ENCODE measurements at places on chromosomes 11 and 22. TPM values are rescaled to one million over a fixed set of nuclear protein-coding genes. Genes with fewer than 3 reads are reported as not detected.

GRCh38 chr11:119210050-119210449, 3.9 kb downstream of the CBL start:
- no peak for DNase-seq

- no peak for DNase-seq
Observed at GRCh38 chr11:32610797-32611352, 27.2 kb downstream of the EIF3M start.

DNA sequence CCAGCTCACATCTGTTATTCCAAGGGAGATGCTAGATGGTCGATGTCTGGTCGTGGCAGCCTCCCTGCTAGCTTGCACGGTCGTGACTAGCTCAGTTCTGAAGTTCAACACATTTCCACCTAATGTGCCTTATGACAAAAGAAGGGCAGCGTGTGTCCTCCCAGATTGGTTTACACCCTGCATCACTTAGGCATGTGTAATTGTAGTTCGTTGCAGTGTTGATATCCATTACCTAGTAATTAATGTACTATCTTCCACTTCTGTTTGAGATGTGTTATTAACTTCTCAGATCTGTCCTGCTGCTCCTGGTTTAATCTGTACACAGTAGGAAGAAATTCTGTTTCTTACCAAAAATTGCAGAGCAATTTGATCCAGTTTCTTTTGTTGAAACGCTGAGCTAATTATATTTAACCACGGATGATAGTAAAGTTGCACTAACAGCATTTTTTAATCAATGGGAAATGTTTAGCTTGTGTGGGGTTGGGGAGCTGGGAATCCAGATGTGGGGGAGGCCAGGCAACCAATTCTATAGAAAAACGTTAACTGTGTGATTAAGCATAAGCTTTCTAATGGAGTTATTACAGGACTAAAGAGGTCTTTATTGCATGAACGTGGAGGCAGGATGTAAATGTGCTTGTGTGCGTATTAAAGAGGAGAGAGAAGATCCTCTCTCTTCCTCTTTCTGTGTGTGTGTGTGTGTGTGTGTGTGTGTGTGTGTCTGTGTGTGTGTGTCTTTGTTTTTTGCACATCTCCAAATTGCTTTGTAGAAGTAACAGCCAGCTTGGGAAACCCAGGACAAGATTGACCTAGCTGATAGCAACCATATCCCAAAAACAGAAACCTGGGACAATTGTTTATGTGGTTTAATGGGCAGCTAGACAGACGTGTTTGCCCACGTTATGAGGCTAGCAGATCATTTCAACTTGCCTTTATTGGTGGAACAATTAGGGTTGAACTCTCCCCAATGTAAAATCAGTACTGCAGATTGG, 145.7 kb upstream of the TTC12 start:
- DNase-seq = no peak

DNA sequence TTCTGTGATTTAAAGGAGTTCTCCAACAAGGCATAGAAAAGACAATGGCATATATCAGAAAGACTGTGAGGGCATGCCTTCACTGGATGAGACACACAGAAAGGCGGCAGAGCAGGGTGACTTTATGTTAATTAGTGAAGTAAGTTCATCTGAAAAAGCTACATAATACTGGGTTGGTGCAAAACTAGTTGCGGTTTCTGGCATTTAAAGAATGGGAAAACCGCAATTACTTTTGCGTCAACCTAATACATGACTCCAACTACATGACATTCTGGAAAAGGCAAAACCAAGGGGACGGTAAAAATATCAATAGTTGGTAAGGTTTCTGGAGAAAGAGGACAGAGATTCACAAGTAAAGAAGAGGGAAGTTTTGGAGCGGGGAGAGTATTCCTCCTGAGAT, 5.1 kb downstream of the RFPL1 start:
- no peak for DNase-seq

YIF1A gene
- total RNA-seq = 61.1 TPM

OR52A1 gene
- total RNA-seq = not detected

- no peak for DNase-seq
Observed at GRCh38 chr11:42225664-42226063, 766.2 kb upstream of the LRRC4C start.

UPK3A gene
- total RNA-seq = not detected

ST14 gene
- 2.8 TPM for total RNA-seq

DNA sequence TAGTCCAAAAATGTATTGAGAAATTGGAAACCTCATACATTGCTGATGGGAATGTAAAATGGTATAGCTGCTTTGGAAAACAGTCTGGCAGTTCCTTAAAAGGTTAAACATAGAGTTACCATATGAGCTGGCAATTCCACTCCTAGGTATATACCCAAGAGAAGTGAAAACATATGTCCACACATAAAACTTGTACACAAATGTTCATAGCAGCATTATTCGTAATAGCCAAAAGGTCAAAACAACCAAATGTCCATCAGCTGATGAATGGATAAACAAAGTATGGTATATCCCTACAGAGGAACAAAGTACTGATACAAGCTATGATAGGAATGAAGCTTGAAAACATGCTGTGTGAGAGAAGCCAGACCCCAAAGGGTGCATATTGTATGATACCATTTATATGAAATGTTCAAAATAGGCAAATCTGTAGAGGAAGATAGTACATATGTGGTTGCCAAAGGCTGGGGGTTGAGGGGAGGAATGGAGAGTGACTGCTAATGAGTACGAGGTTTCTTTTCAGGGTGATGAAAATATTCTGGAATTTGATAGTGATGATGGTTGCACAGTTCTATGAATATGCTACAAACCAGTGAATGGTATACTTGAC, 85.8 kb downstream of the ZBTB16 start:
- DNase-seq = no peak

GRCh38 chr11:64670975-64671374, 52.0 kb downstream of the NRXN2 start:
- DNase-seq = no peak

GRCh38 chr11:84899134-84899533, 728.0 kb downstream of the DLG2 start:
- no peak for DNase-seq

GRCh38 chr11:67076202-67076601, 19.6 kb downstream of the RHOD start:
- DNase-seq = no peak

GRCh38 chr11:34656062-34656720, 35.3 kb downstream of the EHF start:
- DNase-seq = no peak

DNA sequence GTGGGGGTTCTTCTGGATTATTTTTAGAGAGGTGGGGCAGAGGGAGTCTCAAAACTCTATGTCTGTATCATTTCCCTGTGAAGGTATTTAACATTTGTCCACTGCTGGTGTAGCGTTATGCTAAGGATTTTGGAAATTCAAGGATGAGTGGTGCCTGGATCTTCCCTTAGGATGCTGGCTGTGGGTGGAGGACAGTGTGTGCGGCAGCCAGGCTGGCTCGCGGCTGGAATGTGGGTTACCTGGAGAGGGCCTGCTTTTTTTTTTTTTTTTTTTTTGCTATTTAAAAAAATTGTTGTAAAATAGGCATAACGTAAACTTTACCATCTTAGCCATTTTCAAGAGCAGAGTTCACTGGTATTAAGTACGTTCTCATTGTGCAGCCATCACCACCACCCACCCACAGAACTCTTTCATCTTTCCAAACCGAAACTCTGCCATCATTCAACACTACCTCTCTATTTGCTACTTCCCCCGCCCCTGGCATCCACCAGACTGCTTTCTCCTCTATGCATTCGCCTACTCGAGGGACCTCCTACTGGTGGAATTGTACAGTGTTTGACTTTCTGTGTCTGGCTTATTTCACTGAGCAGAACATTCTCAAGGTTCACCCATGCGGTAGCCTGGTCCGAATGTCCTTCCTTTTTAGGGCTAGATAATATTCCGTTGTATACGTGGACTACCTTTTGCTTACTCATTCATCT, 67.1 kb downstream of the PARVB start:
- DNase-seq = no peak

- no peak for DNase-seq
Observed at GRCh38 chr11:25350899-25351803, 854.3 kb downstream of the LUZP2 start.

DNA sequence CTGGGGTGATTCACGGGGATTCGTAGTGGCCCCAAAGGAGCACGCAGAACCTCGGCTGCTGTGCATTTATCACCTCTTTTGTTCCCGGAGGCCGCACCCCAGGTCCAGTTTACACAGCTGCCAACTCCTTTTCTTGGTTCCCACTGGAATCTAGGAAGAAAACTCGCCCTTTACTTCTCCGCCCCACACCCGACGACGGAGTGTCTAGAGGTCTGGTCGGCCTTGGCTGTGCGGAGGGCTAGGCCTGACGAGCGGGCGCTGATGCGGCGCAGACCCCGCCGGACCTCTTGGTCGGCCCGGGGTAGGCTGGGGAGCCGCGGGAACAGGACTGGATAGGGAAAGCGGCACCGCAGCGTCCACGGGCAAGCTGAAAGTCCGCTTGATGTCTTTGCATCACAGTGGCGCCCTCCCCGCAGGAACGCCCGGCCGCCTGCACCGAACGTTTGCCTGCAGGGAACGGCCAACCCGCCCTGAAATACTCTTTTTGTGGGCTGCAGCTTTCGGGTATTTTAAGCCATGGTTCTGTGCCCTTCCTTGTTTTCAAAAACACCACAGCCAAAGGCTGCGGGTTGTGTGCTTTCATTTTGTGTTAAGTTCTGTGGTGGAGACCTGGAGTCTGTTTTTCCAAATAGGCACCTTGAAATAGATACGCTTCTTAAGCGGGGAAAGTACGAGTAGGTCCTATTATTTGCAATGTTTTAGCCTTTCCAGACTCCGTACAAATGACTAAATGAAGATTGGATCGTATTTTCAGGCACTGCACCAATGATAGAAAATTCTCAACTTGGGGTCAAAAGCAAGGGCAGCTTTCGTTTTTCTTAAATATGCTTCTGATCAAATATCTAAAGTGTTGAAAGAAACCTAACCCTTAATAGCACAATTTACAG, 829 bp upstream of the ZBED5 start:
- DNase-seq = peak; percentile 77

DNA sequence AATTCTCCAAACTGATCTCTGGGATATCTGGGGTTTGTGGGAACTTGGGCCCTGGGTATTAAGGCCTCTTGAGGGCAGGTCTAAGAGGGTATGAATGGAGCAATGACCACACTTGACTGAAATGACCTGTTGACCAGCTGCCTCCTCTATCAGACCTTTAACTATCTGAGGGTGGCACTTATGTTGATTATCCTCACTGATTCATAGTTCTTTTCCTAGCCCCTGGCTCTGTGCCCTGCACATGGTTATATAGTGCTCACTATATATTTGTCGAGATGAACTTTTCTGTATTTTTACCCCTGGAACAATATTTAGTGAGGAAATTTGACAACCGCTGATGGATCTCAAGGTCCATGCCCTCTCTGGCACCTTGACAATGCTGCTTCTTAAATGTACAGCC, 305.5 kb upstream of the PLET1 start:
- no peak for DNase-seq

DNA sequence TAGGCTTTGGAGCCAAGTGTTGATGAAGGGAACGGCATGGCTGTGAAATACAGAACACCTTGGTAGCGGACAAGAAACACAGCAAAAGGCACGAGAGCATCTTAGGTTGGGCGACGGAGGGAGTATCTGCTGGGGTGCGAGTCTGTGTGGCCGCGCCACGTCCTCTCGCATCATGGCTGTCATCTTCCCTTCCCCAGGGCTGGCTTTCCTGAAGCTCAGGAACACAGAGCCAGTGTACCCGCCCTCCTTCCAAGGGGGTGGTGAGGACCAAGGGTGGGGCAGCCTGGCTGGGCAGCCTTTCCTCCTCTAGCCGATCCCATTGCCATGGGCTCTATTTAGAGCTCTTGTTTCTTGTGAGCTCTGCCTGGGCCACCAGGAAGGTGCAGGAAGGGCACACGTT, 154.4 kb downstream of the FEZ1 start:
- DNase-seq = peak; percentile 47

DNA sequence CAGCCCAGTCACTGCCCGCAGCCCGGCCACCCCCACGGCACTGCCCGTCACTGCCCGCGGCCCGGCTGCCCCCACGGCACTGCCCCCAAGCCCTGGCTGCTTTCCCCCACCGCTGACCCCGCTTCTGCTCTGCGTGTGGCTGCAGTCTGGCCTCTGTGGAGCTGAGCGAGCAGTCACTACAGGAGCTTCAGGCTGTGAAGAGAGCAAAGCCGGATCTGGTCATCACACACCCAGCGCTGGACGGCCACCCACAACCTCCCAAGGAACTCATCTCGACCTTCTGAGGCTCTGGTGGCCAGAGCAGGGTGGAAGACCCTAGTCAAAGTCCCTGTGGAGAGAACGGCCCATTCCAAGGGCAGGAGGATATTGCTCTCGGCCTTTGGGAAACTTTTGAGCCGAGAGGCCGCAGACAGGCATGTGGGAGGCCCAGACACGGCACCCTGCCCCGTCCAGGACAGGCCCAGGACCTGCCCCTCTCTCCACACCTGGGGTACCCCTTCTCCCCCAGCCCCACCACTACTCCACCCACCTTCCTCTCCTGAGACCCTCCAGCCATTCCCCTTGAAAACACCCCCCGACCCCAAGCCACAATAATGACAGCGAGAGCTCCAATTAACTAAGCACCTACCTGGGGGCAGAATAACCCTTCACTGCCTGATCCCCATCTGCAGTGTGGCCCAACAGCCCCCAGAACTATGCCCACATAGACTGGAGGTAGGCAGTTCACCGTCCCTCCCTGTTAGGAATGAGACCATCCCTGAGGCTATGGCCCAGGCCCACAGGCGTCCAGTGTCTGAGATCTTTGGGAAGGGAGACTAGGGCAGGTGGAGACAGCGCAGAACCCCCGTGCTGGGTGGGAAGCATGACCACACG, 3.7 kb upstream of the PGGHG start:
- peak; percentile 53 for DNase-seq

DNA sequence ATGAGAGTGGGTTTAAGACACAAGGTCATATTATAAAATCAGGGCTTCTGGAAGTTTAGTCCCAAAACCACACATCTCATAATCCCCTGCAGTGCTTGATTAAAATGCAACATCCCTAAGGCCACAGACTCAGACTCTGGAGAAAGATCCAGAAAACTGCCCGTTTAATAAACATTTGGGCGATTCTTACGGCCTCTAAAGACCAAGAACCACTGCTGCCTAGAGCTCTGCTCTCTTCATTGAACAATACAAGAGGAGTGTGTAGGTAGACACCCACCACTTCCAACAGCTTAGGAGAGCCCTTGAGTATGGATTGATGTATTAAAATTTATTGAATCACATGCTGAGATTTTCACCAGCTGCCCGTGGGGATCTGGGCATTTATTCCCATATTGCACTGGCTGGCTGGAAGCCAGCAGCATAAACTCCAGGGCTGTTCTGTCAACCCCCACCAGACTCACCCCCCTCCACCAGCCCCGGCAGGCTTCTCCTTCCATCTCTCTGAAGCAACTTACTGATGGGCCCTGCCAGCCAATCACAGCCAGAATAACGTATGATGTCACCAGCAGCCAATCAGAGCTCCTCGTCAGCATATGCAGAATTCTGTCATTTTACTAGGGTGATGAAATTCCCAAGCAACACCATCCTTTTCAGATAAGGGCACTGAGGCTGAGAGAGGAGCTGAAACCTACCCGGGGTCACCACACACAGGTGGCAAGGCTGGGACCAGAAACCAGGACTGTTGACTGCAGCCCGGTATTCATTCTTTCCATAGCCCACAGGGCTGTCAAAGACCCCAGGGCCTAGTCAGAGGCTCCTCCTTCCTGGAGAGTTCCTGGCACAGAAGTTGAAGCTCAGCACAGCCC, 749 bp upstream of the BEST1 start:
- peak; percentile 89 for DNase-seq

CCDC89 gene
- 1.2 TPM for total RNA-seq

PGA4 gene
- total RNA-seq = not detected

GRCh38 chr22:44576311-44577260, 78.6 kb upstream of the RTL6 start:
- peak; percentile 39 for DNase-seq

GRCh38 chr22:24181996-24182899, 961 bp downstream of the SUSD2 start:
- DNase-seq = no peak

All from sciatic nerve (tissue), 2 donors.